Thyroid gland (tissue), 4 donors: ENCODE measurements at places on chromosomes 1 and 21. TPM values are rescaled to one million over a fixed set of nuclear protein-coding genes. Genes with fewer than 3 reads are reported as not detected.

Gene SERINC2
- 28.9 TPM for total RNA-seq

Gene KISS1
- total RNA-seq: not detected

Gene VHLL
- not detected for total RNA-seq

Gene MYOM3
- total RNA-seq: 0.11 TPM

Gene COP1
- 87.3 TPM for total RNA-seq

Gene EPHA2
- 53.2 TPM for total RNA-seq

Gene RNU5D-1
- total RNA-seq: not detected

- H3K4me1 ChIP-seq: no peaks in the 10 kb centered on the region
- H3K27ac ChIP-seq: no peak overlapping the region
- DNase-seq: no peak
- no peaks in the 10 kb centered on the region for H3K27me3 ChIP-seq
Measured at GRCh38 chr1:208756339-208756981, 512.3 kb upstream of the PLXNA2 start.

GRCh38 chr1:86018283-86018923 lies 138.2 kb downstream of the COL24A1 start:
- H3K4me1 ChIP-seq: no peaks in the 10 kb centered on the region
- H3K27ac ChIP-seq: no peak overlapping the region
- no peak overlapping the region for H3K4me3 ChIP-seq
- DNase-seq: peak; percentile 7

DNA sequence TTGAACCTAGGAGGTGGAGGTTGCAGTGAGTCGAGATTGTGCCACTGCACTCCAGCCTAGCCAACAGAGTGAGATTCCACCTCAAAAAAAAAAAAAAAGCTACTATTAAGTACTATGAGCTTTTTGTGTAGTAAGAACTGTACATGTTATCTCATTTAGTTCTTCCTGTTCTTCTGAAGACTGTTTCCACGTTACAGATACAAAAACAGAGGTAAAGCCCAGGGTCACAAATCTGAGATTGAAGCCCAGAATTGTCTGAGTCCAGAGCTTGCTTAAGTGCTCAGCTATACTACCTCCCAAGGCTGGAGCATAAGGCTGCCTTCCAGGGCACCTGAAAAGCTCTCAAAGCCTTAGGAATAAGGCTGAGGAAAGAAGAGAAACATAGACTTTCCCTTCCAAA lies 2.9 kb downstream of the FABP3 start:
- H3K27ac ChIP-seq: peak overlapping the region; percentile 87
- H3K4me3 ChIP-seq: no peak overlapping the region
- H3K27me3 ChIP-seq: no peaks in the 10 kb centered on the region
- no peak for DNase-seq
- H3K36me3 ChIP-seq: no peaks in the 10 kb centered on the region
- peaks cover 54% of the 10 kb centered on the region for H3K4me1 ChIP-seq

DNA sequence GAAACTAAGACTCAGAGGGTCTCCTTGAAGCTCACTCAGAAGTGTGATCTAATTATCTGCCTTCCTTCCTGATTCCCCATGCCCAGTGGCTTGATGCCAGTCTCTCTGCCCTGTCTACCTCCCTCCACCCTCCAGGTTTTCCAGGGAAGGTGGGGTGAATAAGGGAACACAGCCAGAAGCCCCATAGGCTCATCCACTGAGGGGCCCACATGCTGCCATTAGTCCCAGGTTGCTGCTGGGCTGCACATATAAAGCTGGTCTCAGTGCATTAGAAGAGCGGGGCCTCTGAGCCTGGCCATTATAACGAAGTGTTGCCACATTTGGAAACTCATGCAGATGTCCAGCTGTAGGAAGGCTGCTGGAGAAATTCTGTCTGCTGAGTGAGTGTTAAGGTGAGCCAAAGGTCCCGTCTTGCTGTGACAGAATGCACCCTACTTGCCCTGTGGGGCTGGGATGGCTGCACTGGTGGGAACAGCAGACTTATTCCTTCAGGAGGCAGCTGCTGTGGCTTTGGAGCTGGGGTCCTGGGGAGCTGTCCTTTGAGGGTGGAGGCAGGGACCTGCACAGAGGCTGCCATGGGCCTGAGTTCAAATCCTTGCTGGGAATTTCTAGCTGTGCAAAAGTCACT lies 2.9 kb downstream of the ADORA1 start:
- no peaks in the 10 kb centered on the region for H3K27me3 ChIP-seq
- no peak overlapping the region for H3K4me3 ChIP-seq
- peak overlapping the region; percentile 13 for H3K27ac ChIP-seq
- DNase-seq: no peak
- H3K4me1 ChIP-seq: peaks cover 59% of the 10 kb centered on the region
- no peaks in the 10 kb centered on the region for H3K36me3 ChIP-seq

DNA sequence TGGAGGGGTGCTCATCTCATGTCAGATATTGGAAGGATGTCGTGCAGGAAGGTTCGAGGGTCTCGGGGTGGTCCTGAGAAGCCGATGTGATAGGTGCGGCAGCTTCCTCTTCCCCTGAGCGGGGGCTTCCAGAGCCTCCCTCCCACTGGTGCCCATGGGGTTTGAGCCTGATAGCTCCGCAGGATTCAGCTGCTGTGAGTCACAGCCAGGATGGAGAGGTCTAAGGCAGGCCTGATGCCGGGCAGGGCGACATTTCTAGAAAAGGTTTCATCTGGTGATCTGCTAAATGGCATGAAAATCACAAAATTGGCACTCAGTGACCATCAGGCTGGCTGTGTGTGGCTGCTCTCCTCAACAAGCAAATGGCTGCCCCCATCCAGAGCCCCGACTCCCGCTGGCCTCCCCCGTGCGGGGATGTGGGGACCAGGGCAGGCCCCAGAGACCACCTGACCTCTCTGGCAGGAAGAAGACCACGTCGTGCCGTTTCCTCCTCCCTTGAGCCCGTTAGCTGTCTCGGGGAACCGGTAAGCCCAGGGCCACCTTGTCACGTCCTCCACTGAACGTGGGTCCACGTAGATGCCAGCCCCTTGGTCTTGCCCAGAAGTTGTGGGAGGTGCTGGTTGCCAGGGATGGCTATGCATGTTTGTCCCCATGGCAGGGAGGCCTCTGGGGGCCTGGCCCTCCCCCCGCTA lies 66.1 kb downstream of the SKI start:
- no peaks in the 10 kb centered on the region for H3K27me3 ChIP-seq
- no peak overlapping the region for H3K27ac ChIP-seq
- H3K4me3 ChIP-seq: no peak overlapping the region
- H3K36me3 ChIP-seq: no peaks in the 10 kb centered on the region

DNA sequence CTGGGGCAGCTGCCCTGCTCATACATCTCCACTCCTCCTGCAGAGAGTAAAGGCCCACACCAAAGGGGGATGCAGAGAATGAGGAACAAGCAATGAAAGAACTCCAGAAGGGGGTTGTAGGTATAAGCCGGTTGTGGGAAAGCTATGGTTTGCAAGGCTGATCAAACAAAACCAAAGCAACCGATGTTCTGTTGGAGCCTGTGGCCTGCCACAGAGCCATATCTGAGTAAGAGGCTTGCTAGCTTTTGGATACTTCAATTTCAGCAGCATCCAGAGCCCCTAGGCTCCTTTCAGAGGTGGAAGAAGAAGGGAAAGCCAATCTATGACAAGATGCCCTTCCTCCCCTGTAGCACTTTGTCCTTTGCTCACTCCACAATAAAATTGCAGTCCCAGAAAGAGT lies 163.2 kb downstream of the RRAGC start:
- H3K36me3 ChIP-seq: no peaks in the 10 kb centered on the region
- no peaks in the 10 kb centered on the region for H3K27me3 ChIP-seq
- H3K4me3 ChIP-seq: no peak overlapping the region
- H3K4me1 ChIP-seq: no peaks in the 10 kb centered on the region
- H3K27ac ChIP-seq: no peak overlapping the region

DNA sequence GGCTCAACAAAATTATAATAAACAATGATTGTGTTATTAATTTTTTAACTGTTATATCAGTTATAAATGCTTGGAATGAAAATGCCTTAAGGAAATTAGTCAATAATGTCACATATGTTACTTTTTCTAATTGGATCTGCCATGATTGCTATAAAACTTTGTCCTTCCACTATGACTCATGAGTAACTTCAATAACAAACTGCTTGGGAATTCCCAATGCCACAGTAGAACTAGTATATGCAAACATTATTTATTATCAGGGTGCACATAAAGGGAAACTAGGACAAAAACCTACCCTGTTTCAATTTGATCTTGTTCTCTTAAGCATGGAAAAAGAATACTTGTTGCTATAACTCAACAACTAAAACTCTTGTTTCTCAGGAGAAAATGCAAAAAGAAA lies 59.1 kb upstream of the PDC start:
- no peaks in the 10 kb centered on the region for H3K36me3 ChIP-seq
- DNase-seq: no peak
- no peak overlapping the region for H3K27ac ChIP-seq
- no peak overlapping the region for H3K4me3 ChIP-seq

- no peak overlapping the region for H3K27ac ChIP-seq
- no peaks in the 10 kb centered on the region for H3K36me3 ChIP-seq
- no peak overlapping the region for H3K4me3 ChIP-seq
- no peak for DNase-seq
- H3K4me1 ChIP-seq: peaks cover 7% of the 10 kb centered on the region
- no peaks in the 10 kb centered on the region for H3K27me3 ChIP-seq
Measured at GRCh38 chr1:24149866-24150233, 6.9 kb upstream of the IL22RA1 start.

DNA sequence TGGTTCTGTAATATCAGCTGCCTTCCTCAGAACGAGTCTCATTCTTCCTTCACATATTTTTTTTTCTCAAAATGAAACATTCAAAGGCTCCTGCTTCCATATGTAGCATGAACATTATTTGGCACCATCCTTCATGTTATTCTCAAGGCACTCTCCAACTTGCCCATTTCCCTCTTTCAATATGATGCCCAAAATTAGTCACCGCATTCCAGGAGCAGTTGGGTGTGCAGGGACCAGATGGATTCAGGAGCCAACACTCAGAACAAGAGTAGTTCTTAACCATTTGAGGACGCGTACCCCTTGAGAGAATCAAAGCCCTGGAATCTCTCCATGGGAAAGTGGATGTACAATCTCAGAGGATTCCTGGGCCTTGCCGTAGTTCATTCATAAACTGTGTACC lies 50.3 kb downstream of the KCNK1 start:
- DNase-seq: no peak
- H3K4me1 ChIP-seq: no peaks in the 10 kb centered on the region
- no peaks in the 10 kb centered on the region for H3K36me3 ChIP-seq
- H3K27ac ChIP-seq: no peak overlapping the region
- no peaks in the 10 kb centered on the region for H3K27me3 ChIP-seq

DNA sequence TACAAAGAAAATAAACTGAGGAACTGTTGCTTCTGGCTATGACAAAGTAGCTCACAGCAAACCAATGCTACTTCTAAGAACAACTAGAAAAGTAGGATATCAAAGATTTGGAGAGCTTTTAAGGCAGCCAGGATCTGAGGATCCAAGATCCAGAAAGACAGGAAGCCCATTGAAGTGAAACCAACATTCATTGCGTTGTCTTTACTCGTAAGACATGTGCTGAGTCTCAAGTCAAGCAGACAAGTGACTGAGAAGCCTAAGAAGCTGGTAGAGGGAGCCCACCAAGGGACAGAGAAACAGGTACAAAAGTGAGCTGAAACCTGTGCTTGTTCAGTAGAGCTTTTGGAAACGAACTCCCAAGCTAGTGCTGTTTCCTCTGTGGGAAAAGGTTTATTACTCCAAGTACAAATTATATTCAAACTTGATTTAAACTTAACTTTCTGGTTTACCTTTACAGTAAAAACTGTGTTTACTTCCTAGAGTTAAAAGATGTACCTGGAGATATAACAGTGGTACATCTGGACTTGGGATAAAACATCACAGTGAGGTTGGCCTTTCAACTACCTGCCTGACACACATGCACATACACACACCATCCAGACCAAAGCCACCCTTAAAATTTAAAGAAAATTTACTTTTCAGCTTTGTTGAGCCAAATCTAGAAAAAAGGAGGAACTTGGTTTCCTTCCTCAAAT lies 41.2 kb downstream of the NME7 start:
- DNase-seq: no peak
- H3K27ac ChIP-seq: no peak overlapping the region
- H3K36me3 ChIP-seq: no peaks in the 10 kb centered on the region
- H3K4me1 ChIP-seq: no peaks in the 10 kb centered on the region
- no peaks in the 10 kb centered on the region for H3K27me3 ChIP-seq

DNA sequence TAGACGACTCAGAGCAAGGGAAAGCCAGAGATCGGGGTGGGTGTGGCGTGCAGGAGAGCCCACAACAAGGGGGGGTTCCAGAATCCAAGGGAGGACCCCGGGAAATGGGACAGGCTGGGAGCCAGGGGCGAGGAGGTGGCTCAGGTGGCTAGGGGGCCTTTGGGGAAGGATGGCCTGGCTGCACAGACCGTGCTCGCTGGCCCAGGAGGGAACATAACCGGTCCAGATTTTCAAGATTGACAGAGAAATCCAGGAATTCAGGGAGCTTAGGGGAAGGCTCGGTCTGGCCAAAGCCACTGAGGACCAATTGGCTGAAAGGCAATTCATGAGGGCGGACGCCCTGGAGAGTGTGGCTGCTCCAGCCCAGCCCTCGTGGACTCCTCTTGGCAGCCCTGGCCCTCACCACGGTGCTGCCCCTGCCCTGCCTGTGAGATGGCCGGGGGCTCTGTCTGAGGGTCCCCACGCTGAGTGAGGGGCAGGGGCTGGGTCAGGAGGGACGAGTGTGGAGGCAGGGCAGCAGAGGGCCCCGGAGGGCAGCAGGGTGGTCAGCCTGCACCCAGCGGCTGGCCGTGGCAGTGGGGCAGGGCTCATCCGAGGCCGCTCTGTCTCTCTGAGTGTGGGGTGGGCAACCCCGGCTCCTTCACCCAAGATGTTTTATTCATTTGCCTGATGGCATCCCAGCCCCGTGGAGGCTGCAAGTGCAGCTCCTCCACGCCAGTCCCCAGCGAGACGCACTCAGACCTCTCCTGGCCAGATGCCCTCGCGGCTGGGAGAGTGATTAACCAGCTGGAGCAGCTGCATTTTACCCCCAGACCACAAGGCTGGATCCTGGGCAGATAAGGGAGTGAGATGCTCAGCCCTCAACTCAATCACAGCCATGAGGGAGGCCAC lies 5.6 kb upstream of the LRRC3 start:
- DNase-seq: no peak
- no peaks in the 10 kb centered on the region for H3K4me1 ChIP-seq
- H3K27ac ChIP-seq: no peak overlapping the region
- H3K36me3 ChIP-seq: no peaks in the 10 kb centered on the region
- no peak overlapping the region for H3K4me3 ChIP-seq

DNA sequence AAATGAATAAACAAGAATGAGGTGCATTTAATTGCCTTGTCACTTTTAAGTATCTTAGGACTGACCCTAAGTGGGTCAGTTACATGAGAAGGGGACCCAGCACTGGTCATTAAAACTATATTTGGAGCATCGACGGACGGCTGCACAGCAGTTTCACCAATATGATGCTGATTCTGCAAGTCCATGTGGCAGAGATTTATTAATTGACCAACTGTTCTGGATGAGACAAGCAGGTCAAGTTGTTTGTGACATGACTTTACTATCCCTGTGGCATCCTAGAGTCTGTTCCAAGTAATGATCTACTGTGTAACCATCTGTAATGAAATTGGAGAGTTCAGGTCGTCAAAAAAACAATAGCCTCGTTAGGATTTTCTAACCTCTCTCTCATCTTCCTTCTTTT lies 9.5 kb downstream of the AMPD1 start:
- no peak for DNase-seq
- no peak overlapping the region for H3K4me3 ChIP-seq
- H3K27me3 ChIP-seq: no peaks in the 10 kb centered on the region
- no peak overlapping the region for H3K27ac ChIP-seq
- H3K4me1 ChIP-seq: no peaks in the 10 kb centered on the region

GRCh38 chr1:27103498-27103897 lies 51.4 kb downstream of the SLC9A1 start:
- H3K27me3 ChIP-seq: no peaks in the 10 kb centered on the region
- DNase-seq: no peak
- H3K4me3 ChIP-seq: no peak overlapping the region
- H3K4me1 ChIP-seq: peaks cover 16% of the 10 kb centered on the region
- H3K27ac ChIP-seq: no peak overlapping the region
